ENCODE measurements at places on chromosomes 11 and 22.
A peak's percentile ranks its signal among the peaks of the same experiment; 100 is the strongest.

DNA sequence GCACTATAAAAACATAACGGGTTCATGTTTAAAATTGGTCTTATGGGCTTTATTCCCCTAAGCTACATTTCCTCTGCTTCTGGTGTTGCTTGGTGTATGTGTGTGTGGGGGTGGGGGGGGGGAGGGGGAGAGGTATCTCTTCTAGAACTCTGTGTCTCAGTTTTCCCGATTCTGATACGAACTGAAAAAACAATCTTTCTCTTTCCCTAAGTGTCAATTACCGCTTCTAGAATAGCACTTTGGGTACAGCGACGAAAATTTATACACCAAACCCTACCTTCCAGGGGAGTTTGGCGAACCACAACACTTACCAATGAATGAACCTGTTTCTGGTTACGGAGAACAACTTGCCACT lies 636 bp downstream of the NUP160 start:
- DNase-seq: no peak

DNA sequence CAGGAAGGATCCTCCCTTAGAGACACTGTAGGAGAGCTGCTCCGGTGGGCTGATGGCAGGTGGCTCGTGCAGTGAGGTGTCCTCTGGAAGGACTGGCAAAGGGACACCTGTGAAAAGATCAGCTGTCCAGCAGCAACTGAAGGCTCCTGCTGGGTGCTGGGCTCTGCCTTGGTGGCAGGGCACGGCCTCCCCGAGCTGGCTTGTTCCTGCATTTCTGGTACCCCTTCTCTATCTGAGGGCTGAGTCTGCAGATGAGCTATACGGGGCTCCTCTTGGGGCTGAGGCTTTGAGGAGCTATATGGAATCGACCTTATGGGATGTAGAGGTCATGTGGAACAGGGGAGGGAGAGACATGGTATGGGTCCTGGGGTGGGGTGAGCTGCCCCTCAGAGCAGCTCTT lies 875.8 kb downstream of the BRD1 start:
- DNase-seq: no peak

DNA sequence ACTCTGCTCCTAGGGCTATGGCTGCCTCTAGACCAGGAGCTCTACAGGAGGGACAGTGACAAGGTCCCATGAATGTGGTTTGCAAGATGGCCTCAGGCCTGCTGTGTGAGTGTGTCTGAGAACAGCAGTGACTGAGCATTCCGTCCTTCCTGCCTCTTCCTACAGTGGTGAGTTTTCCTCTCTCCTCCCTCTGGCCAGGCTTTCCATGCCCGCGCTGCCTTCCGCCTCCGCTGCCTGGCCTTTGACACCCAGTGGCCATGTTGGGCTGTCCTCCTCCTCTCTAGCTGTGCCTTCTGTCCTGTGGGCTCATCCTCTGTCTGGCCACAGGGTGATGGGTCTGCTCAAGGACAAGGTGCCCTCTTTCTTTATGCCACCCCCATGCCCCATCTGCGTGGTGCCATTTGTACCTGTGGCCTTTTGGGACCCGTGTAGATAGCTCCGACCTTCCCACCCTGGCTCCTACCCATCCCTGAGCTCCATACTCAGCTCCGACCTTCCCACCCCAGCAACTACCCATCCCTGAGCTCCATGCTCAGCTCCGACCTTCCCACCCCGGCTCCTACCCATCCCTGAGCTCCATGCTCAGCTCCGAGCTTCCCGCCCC lies 970.4 kb downstream of the BRD1 start:
- DNase-seq: no peak

DNA sequence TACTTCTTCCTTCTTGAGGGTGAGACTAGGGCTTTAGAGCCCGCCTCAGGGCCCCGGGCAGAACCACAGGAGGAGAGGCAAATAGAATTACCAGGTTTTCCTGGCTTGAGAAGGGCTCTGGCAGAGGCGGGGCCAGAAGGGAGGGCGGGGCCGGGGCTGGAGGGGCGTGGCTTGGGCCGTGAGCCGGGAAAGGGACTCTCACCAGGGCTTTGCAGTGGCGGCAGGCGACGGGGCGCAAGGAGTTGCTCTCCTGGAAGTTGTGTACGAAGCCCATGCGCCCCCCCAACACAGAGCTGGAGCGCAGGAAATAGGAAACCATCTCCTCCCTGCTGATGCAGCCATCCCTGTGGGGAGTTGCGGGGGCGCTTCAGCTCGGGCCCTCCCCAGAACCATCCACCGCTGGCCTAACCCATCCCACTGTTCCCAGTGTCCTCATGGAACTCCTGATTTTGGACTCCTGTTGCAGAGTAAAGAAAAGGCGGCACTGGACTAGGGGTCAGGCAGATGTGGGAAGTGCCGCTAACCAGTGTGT lies 6.9 kb upstream of the NRXN2 start:
- no peak for DNase-seq

DNA sequence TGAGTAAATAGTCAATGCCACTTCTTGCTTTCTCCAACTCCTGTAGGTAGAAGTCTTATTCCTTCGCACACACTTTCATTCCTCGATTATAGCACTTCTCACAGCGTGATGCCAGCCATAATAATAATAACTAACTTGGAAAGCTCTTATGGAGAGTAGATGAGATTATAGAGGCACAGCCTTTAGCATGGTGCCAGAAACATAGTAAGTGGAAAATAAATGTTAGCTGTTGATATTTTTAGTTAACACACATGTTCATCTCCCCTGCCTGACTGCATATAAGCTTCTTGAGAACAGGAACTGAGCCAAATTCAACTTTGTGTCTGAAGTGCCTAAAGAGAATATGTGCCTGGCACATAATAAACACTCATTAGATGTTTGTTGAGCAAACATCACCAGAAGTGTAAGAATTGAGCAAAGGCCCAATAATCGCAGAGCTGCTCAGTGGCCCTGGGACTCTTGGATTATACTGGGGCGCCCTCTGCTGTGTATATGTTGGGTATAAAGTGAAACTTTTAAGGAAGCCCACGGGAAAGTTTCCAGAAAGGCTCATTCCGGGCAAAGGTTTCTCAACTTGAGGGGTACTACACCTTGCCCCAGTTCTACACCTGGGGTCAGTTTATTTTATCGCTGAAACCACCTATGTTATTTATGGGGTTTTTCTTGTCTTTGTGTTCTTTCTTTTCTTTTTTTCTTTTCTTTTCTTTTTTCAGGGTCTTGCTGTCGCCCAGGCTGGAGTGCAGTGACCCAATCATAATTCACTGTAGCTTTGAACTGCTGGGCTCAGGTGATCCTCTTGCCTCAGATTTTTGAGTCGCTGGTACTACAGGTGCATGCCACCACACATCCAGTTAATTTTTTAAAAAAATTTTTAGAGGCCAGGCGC lies 22.3 kb downstream of the SLN start:
- DNase-seq: peak; percentile 18

- DNase-seq: no peak
These were observed 14.1 kb downstream of the POLA2 start for GRCh38 chr11:65275906-65276305.

- peak; percentile 11 for DNase-seq
These were observed at the start of gene PHF21B for GRCh38 chr22:45009606-45010531. Gene PHF21B (minus strand): TSS chr22:45010005. CDS start chr22:45009549, 456 bp downstream.

DNA sequence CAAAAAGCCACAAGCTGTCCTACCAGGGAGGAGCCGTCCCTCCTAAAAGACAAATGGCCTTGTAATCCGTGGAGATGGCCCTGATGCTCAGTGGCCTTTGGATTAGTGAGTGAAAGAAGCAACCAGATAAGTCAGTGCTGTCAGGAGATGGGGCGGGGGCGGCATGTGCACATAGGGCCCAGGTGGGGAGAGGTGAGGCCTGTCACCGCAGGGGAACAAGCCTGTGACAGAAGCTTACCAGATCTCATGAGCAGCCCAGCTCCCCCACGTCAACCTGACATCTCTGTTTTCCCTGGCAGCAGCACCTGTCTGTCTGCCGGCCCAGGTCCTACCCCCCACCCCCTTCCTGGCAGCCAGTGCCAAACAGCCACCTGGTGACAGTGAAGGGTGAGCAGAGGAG lies 162.6 kb downstream of the BUD13 start:
- no peak for DNase-seq

Data from stimulated activated CD4-positive, alpha-beta T cell treated with anti-CD3 and anti-CD28 coated beads, TNF-alpha, amount 100 ng/mL, for 4 hours (primary cell).